ENCODE measurements at places on chromosomes 11 and 22.

DNA sequence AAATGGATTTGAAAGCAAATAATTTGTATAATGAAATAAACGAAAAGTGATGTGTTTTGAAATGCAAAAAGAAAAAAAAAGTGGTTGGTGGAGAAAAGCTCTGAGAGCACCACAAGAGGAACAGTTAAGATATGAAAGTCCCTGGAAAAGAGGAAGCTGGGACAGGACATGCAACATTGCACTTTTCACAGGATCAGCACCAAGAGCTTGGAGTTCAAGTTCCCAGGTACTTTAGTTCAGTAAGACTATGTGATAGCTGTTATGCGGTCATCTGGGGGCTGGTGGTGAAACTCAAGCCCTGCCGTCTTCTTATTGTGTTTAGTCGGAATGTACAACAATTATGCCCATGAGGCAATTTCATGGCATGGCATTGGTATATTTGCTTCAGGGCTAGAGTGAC lies 17.1 kb upstream of the MS4A4A start:
- no peak for DNase-seq

- no peak for DNase-seq
Observed at GRCh38 chr11:79564288-79564925, 123.6 kb upstream of the TENM4 start.

- no peak for DNase-seq
Observed at GRCh38 chr22:38419858-38420160, 35.2 kb downstream of the KCNJ4 start.

DNA sequence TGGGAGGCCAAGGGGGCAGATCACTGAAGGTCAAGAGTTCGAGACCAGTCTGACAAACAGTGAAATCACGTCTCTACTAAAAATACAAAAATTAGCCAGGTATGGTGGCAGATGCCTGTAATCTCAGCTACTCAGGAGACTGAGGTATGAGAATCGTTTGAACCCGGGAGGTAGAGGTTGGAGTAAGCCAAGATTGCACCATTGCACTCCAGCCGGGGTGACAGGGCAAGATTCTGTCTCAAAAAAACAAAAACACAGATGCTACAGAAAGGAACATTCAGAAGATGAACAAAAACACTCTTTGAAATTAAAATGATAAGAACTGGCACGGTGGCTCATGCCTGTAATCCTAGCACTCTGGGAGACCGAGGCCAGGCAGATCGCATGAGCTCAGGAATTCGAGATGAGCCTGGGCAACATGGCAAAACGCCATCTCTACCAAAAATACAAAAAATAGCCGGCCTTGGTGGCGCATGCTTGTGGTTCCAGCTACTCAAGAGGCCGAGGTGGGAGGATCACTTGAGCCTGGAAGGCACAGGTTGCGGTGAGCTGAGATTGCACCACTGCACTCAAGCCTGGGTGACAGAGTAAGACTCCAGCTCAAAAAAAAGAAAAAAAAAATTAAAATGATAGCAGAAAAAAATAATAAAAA lies 8.5 kb downstream of the RAB6A start:
- no peak for DNase-seq

GRCh38 chr11:56624661-56625110 lies 10.0 kb upstream of the OR5M1 start:
- DNase-seq, result no peak

- peak; percentile 89 for DNase-seq
Observed at GRCh38 chr22:36454916-36455570, 26.4 kb downstream of the TXN2 start.

DNA sequence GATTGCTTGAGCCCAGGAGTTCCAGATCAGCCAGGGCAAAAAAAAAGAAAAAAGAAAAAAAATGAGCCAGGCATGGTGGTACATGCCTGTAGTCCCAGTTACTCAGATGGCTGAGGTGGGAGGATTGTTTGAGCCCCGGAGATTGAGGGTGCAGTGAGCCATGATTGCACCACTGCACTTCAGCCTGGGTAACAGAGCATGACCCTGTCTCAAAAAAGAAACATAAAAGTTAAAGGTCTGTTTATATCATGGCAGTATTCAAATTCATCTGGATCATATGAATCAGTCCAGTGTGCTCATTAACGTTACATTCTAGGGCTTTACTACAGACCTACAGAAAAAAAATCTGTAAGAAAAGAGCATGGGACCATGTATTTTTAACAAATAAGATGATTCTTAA lies 13.9 kb downstream of the HSD17B12 start:
- no peak for DNase-seq

- DNase-seq, result no peak
Observed at GRCh38 chr11:114396916-114397315, 3.4 kb downstream of the C11orf71 start.

DNA sequence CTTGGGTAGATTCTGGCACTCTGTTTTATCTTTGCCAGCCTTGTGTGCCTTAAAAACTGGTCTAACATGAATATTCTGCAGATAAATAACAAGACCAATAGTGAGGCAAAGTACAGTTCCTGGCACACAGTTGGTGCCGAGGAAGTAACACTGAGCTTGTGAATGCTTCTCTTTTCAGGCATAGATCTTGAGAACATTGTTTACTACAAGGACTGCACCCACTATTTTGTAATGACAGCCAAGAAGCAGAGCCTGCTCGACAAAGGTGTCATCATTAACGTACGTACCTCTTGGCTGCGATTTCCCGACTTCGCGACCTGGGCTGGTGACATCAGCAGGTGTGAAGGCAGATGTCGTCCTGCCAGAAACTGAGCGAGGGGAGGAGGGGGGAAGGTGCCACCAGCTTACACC lies 105.7 kb downstream of the MICAL2 start:
- no peak for DNase-seq

- no peak for DNase-seq
Observed at GRCh38 chr11:134452026-134452837, 40.2 kb upstream of the B3GAT1 start.

- no peak for DNase-seq
Observed at GRCh38 chr11:15202626-15203025, 87.9 kb downstream of the INSC start.

GRCh38 chr22:26229910-26230309 lies 60.6 kb downstream of the SEZ6L start:
- no peak for DNase-seq

GRCh38 chr11:13368041-13368446 lies 90.5 kb downstream of the BMAL1 start:
- no peak for DNase-seq

DNA sequence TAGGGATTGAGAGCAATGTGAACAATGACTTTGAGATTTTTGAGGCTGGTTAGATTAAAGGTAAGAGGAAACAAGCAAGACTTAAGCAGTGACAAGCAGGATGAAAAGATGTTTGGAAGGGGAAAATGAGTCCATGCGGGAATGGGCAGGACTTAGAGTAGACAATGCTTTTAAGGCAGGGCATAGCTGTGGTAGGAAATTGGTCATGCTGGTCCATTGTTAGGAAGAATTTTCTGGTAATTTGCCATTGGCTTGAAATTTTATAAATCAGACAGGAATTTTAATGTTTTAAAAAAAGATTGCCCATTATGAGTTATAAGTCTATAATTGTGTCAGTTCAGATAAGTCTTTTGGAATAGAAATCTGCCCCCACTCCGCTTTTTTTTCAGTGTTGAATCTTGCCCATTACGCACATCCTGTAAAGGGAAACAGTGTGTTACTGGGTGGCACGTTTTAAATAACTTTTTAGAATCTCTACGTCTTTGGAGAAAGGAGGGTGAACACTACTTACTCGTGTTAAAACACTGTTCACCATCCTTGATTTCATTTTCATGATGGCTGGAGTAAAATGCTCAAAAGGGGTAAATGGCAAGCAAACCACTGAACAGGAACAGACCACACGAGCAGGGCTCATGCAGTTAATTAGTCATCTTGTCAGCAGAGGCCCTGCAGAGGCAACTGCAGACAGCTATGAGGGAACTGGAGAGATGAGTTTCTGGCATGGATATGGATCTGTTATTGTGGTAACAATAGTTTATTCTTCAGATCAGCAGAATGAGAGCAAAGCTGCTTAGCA lies 25.0 kb downstream of the SWAP70 start:
- no peak for DNase-seq
